ENCODE measurements at places on chromosomes 1 and 21.

DNA sequence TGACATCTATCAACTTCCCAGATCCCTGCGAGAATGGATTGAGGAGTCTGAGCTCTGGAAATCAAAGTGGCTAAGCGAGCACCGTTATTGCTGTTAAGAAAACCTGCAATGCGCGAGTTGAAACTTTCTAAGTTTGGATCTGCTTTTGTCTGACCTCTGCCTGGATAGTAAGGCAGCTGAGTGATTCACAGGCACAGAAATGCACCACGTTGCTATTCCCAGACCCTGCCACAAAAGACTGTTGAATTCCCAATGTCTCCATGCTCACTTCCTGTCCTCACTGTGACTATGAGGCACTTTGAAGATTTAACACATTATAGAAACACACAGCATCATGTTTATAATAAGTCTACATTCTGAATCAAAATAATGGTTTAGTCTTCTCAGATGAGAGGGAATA is 27.1 kb upstream of the CNIH3 start:
- no peak for DNase-seq

DNA sequence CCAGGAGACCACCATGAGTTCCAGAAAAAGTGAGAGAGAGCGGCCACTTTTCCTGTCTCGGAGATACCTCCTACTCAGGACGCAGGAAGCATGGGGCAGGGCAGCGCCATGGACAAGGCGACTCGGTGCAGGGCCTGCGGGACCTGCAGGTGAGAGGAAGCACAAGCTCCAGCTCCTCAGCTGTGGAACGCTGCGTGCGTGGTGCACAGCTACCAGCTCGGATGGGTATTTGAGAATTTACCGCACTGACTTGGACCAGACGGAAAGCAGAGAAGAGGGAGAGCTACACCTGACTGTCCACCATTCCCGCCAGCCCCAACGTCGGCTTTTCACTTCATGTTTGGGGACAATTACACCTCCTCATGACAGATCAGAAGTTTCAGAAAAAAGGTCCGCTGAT is 8.2 kb upstream of the CDK11A start:
- DNase-seq = no peak

DNA sequence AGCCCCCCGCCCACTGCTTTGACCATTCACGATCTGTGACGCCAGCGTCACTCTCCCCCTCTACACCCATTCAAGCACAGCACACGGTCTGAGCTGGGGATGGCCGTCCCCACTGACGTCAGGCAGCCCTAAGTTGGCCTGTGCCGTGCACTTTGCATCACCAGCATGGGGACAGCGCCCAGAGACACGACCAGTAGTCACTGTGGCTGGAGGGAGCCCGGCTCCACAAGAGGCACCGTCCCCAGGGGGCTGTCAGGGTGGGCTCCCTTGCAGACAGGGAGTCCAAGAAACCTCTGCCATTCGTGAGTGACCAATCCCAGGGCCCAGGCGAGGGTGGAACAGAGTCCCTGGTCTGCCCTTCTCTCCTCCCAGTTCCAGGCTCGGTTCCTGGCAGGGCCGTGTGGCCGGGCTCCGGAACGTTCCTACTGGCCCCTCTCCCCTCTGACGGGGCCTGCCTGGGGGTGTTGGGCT is 2.3 kb downstream of the KRTAP10-8 start:
- no peak for DNase-seq

DNA sequence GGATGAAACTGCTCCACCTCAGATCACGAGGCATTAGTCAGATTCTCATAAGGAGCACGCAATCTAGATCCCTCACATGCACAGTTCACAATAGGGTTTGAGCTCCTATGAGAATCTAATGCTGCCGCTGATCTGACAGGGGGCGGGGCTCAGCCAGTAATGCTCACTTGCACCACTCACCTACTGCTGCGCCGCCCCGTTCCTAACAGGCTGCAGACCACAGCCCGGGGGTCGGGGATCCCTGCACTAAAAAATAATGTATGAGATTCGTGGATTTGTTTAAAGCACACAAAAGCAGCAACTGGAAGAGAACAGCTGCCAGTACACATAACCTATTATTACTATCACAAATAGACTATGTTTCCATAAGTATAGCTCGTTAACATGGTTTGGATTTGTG is 72.9 kb downstream of the HLCS start:
- DNase-seq = no peak

DNA sequence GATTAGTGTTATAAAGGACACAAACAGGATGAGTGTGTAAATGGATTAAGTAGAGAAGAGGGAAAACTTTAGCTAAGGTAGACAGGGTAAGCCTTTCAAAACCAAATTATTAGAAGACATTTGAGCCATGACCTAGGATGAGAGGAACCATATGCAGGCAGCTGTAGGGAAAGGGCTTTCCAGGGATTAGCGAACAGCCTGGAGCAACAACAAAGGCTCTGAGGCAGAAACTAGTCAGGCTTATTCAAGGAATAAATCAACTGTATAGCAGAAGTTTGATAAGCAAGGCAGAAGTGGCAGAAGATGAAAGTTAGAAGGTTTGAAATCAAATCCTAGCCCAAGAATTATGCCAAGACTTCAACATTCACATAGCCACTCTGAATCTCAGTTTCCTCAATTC is 21.3 kb downstream of the AIDA start:
- no peak for DNase-seq

DNA sequence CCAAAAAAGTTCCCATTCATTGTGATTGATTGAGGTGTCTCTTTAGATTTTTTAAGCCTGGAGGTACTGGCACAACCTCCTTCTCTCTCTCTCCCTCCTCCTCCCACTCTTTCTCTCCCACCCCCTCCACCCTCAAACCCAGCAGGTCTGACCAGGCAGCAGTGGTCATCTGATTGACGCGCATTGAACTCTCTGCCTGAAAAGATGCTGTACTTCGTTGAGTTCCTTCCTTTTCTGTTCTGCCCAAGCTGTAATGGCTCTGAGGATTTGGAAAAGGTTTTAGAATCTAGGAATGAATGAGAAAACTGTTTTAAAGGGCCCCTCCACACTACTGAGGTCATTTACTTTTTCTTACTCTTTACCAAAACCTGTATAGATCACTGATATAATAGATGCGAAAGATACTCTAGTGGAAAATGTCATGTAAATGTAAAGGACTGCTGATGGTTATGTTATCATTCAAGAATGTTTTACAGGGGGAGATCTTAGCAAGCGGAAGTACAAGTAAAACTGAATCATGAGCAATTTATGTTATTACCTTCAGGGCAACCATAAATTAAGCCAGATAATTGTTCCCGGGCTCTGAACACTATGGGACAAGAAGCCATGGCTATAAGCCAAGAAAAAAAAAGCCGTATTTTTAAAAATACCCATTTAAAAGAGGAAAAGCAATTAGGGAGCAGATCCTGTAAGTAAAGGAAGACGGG is 25.2 kb upstream of the DYRK1A start:
- DNase-seq = no peak

DNA sequence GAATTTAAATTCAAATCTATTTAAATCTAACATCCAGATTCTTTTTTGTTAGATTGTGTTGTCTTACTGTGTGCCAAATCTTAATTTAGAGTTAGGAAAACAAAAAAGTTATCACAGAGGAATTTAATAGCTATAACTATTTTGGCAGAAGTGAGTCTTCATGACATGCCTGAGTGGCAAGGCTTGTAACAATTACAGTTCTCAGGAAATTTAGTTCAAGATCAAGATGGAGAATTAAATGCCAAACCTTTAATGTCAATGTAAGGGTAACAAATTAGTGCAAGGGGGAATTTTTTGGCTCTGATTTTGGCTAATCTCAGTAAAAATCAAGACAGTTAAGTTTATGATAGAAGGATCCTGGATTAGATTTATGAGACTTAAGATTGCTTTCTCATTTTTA is 58.4 kb downstream of the GDAP2 start:
- no peak for DNase-seq

- no peak for DNase-seq
These were observed 12.3 kb downstream of the OR2T11 start for GRCh38 chr1:248622570-248623001.

- no peak for DNase-seq
These were observed 98.8 kb upstream of the DPH5 start for GRCh38 chr1:101124405-101124804.

DNA sequence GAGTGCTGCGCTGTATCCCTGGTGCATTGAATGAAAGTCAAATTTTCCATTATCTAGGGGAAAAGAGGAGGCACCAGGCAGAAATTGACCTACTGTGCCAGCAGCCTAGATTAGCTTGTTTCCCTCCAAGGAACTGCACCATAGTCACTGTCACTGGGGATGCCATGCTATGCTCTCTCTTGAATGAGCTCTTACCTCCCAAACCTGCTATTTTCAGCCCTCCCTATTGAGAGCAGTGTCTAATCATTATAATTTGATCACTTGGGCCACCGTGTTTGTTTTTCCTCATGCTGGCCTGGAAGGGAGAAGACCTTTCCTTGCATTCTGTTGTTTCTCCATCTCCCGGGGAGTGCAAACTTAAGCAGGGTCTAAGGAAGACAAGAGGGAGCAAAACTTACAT is 492.9 kb downstream of the SIPA1L2 start:
- DNase-seq = no peak

- DNase-seq = no peak
These were observed 5.9 kb upstream of the KIF17 start for GRCh38 chr1:20723537-20724363.

- DNase-seq = no peak
These were observed 72.9 kb upstream of the CD53 start for GRCh38 chr1:110800079-110800478.

DNA sequence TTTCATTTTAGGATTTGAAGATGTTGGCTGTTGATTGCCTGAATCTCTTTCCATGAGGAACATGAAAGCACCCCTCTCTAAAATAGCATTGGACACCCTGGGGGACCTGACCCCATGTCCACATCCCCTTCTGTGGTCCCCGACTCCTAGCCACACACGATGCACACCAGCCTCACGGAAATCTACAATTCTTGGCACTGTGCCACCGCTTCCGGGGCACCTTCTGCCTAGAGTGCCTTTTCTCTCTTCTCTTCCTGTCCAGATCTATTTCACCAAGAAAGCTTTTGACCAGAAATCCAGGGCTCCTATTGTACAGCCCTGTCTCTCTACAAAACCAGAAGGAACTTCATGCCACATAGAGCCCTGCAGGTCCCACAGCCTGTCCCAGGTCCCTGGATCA is 50.3 kb downstream of the MYSM1 start:
- no peak for DNase-seq

DNA sequence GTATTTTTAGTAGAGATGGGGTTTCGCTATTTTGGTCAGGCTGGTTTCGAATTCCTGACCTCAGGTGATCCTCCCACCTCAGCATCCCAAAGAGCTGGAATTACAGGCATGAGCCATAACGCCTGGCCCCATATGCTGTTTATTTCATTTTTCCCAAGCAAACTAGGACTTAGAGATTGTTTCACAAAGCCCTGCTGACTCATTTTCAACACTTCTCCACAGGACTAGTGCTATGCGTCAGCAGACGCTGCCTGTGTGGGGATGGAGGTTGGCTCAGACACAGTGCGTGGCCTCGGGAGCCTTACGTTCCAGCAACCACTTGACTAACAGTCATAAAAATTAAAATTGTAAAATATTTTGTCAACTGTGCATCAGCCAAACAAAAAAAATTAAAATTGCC is 22.7 kb downstream of the PKNOX1 start:
- peak; percentile 92 for DNase-seq

- DNase-seq = no peak
These were observed 254.5 kb downstream of the RRAGC start for GRCh38 chr1:38605063-38605462.

DNA sequence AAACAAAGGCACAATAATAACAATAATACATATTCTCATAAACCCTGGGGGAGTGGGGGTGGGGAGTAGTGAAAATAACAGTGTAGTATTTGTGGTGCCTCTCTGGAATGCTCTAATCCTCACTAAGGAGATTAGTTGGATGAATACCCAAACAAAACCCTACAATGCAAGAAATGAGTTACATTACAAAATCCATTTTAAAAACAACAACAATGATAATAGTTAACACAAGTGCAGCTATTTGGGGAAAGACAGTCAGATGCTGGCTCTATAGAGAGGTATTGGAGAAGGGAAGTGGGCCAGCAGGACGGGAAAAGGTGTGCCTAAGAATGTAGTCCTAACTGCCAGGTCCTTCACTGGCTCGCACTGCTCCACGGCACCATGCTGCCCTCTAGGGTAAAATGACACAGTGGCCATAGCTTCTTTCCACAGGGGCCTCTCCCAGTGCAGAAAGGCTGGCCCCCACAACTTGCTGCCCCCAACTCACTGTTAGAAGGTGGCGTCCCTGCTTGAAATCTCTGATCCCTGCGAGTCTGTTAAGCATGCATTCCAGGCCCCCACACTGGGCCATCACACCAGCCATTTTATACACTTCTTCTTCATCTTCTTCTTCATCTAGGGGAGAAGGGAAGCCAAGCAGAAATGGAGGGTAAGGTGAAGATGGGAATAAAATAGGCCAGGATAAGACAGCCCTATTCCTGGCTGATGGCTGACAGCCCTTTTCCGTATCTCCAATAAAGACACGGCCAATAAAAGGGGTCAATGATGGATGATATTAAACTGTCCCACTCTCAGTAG is 113.8 kb downstream of the UBR4 start:
- DNase-seq = no peak

- peak; percentile 10 for DNase-seq
These were observed 84.8 kb downstream of the CD58 start for GRCh38 chr1:116485976-116486375.

DNA sequence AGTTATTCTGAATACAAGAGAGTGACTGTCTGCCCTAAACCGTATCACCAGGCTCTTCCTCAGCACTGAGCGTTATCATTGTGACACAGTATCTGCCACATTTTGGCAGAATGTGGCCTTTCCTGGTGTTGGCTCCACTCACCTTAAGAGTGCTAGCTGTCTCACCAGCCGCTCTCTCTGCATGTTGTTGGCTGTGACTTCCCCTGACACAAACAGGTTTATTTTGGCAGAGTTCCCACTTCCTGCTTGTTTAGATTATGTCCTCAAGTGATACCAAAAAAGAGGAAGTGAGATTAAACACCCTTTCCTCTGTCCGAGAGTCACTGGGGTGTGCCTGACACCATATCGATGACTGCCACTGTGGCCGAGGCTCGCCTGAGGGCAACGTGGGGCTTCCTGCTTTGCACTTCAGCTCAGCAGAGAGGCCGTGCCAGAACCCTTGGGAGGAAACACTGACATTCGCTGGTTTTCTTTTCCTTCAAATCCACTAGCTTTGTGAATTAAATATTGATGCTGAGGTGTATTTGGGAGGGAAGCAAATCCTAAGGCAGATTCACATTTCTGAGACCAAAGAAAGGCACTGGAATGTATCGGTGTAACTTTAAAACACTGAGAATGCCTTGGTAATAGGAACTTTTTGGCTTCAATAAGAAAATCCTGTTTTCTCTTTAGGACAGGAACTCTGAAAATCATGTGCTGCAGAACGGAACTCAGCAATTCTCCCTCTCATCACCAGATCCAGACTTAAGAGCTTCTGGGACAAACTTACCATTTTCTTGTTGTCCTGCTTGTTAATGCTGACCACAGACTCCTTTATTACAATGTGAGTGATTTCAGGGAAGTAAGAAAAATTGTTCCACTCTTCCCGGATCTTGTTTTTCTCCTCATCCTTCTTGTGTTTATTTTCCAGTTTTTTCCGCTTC is 102.1 kb downstream of the JAK1 start:
- no peak for DNase-seq

- peak; percentile 31 for DNase-seq
These were observed 997 bp downstream of the IFNAR2 start for GRCh38 chr21:33230545-33231324.
